ENCODE measurements at places on chromosomes 4 and X. TPM values are rescaled to one million over a fixed set of nuclear protein-coding genes. Genes with fewer than 3 reads are reported as not detected.
A peak's percentile ranks its signal among the peaks of the same experiment; 100 is the strongest.

GRCh38 chrX:123083924-123084323 is 100.2 kb upstream of the GRIA3 start:
- no peak overlapping the region for H3K27ac ChIP-seq
- no peaks in the 10 kb centered on the region for H3K36me3 ChIP-seq
- H3K4me3 ChIP-seq: no peak overlapping the region

GRCh38 chrX:22970861-22971260 is 28.9 kb upstream of the DDX53 start:
- no peak overlapping the region for H3K4me3 ChIP-seq
- no peaks in the 10 kb centered on the region for H3K4me1 ChIP-seq
- no peaks in the 10 kb centered on the region for H3K27me3 ChIP-seq

DNA sequence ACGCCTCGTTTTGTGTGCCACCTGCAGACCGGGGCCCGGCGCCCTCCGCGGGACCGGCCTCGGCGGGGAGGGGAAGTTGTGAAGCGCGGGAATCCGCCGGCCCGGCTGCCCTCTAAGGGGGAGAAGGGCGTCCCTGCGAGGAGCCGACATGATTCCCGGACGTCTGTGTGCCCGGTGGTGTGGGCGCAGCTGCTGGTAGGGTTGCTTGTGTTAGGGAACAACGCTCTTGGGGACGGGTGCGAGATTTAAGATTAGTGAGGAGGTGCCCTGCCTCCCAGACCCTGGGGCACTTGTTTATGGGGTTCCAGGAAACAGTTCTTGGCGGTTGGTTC is 627 bp downstream of the CDKN2AIP start:
- H3K36me3 ChIP-seq: peaks cover 13% of the 10 kb centered on the region
- H3K27ac ChIP-seq: peak overlapping the region; percentile 89
- H3K4me3 ChIP-seq: peak overlapping the region; percentile 79
- H3K27me3 ChIP-seq: no peaks in the 10 kb centered on the region
- no peak for DNase-seq
- H3K4me1 ChIP-seq: peaks cover 7% of the 10 kb centered on the region

The TBX22 gene
- not detected for polyA plus RNA-seq

The DDX53 gene
- not detected for polyA plus RNA-seq

DNA sequence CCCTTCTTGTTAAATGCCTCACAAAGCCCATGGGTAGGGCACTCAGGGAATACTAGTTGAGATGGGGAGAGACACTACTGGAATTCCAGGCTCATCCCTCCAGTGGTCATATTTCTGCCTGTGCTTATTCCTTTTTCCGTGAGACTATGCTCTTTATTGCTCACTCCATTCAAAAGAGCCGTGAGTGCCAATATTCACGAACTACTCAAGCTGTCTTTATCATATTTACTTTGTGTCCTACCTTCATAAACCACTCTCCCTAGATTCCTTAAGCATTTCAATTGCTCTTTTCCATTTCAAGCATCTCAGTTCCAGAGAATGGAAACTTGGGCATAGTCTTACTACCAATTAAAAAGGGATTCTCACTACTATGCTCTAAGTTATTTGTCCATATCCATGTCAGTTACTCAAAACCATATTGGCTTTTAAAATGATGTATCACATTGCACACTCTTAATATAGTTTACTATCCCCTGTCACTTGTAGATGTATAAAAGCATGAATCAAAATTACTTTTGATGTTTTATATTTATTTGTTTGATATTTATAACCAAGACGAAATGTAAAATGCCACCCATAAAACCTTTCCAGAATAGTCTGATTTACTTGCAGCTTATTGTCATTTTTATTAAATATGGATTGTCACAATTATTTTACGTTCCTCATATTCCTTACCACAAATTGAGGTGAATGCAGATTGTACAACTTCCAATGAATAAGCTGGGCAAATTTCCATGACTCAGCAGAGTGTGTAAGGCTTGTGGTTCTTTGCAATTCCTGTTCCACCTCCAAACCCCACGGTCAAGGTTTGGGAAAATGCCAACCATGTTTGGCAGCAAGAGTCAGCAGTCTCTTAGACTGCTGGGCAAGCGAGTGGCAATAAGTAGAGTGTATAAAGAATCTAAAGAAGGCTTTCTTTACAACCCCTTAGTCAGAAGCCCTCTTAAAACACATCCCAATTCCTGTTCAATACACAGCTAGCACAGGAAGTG is 24.4 kb downstream of the ENOX2 start:
- no peaks in the 10 kb centered on the region for H3K4me1 ChIP-seq
- no peaks in the 10 kb centered on the region for H3K36me3 ChIP-seq
- no peak overlapping the region for H3K4me3 ChIP-seq
- H3K27ac ChIP-seq: no peak overlapping the region
- H3K27me3 ChIP-seq: no peaks in the 10 kb centered on the region

The KCNIP4 gene
- 0.11 TPM for polyA plus RNA-seq

GRCh38 chr4:145302725-145303124 is 122.3 kb upstream of the OTUD4 start:
- H3K27me3 ChIP-seq: no peaks in the 10 kb centered on the region
- H3K4me1 ChIP-seq: peaks cover 13% of the 10 kb centered on the region
- no peak overlapping the region for H3K27ac ChIP-seq
- no peak overlapping the region for H3K4me3 ChIP-seq

The GRIA2 gene
- polyA plus RNA-seq: not detected

All from GM12878 (cell line).